Vein endothelial cell (primary cell): ENCODE measurements at places on chromosomes 3 and 15. TPM values are rescaled to one million over a fixed set of nuclear protein-coding genes. Genes with fewer than 3 reads are reported as not detected.

Gene LRTM1
- total RNA-seq, result not detected in 2 replicates

Gene SEMA3F
- total RNA-seq, result 38.3 and 76.8 TPM in 2 replicates

Gene CRYGS
- 1.3 TPM in 2 replicates for total RNA-seq

Gene ANKUB1
- not detected in 2 replicates for total RNA-seq

Gene ZPLD1
- total RNA-seq, result under 0.01 TPM in 1 of 2 replicates, not detected in the other

Gene CALML4
- total RNA-seq, result 2.0 and 3.2 TPM in 2 replicates

Gene COL7A1
- total RNA-seq, result under 0.01 and 0.19 TPM in 2 replicates

Gene DNAH12
- total RNA-seq, result under 0.01 and 0.10 TPM in 2 replicates

Gene CACNA1D
- total RNA-seq, result not detected in 2 replicates
